ENCODE measurements at places on chromosomes 16 and 17.

DNA sequence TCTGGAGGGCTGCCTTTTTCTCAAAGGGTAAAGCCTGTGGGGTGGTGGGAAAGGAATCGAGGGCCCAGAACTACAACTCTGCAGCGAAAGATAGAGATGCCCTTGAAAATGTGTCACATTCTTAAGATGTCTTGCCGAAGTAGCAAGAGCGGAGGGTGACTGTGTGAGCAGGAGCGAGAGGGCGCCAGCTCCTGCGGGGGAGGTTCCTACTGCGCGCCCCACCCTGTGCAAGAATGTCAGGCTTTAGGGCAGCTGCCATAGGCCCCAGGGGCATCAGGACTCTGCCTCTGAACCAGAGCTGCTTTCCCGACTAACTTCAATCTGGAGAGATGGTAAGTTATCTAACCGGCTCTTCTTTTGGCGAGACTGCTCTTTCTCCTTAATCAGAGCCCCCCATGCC, 11.8 kb upstream of the ITGAE start:
- no peak for DNase-seq

- peak; percentile 81 for DNase-seq
Measured at GRCh38 chr16:2429034-2429770, at the start of gene CCNF. Gene CCNF, plus strand, starts transcription at chr16:2429447. Its CDS starts 35 bp downstream, at chr16:2429482.

- DNase-seq: no peak
Measured at GRCh38 chr17:65664266-65664665, 102.8 kb upstream of the AXIN2 start.

DNA sequence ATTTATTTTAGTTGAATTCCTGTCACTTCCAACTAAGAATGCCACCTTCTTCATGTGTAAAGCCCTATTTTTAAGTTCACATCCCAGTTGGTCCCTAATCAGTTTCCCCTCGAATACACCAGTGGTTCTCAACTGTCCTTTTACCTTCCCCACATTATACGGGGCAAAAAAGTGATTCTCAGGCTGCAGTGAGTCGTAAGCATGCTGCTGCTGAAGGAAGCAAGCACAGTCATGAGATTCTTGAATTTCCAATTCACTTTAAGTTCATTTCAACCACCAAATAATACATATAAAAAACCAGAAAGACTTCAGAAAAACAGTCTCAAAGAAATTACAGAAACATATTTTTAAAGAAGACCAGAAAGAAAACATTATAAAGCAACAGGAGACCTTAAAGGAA, 47.9 kb downstream of the UBE2G1 start:
- no peak for DNase-seq

DNA sequence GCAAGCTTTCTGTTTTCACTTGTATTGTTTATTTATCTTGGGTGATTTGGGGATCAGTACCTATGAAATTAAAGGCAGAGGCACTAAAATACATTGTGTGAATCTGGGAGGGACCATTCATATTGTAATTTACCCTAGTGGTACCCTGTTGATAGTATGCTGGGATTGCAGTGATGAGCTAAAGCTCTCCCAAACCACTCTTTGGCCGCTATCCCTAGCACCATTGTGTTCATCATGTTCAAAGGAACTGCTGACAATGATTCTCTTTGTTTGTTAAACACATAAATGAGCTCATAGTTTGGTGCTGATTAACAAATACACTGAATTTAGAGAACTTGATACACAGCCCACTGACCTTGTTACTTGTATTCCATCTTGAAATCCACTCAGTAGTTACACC, 1469.8 kb downstream of the CDH11 start:
- no peak for DNase-seq

DNA sequence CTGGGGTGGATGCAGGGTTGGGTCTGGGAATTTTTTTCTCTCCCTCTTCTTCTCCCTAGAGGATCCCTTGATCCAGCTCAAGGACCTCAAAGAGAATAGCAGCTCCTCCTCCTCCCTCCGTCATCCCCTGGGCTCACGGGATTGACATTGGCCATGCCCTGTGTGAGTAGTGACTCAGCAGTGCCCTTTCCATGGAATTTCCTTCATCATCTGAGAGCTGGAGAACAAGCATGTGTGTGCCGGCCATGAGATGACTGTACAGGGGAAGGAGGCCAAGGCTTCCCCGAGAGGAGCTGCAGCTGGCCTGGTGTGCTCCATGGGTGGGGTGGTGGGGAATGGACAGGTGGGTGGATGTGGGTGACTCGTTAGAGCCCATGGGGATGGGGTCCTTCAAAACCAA, 8.9 kb upstream of the WSCD1 start:
- DNase-seq: no peak

DNA sequence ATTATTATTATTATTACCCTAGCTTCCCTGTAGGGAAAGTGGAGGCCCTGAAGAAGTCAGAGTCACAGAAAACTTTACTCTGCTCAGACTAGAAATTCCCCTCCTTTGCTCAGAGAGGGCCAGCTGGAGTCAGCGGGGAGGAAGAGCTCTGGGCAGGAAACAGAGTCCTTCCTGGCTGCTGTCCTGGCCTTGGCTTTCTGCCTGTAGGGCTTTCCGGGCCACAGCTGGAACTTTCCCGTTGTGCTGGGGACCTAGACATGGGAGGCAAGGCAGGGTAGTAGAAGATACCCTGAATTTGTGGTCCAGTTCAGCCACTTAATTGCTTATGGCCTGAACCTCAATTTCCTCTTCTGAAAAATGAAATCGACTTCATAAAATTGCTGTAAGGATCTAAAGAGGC, 14.0 kb upstream of the CCL2 start:
- no peak for DNase-seq

DNA sequence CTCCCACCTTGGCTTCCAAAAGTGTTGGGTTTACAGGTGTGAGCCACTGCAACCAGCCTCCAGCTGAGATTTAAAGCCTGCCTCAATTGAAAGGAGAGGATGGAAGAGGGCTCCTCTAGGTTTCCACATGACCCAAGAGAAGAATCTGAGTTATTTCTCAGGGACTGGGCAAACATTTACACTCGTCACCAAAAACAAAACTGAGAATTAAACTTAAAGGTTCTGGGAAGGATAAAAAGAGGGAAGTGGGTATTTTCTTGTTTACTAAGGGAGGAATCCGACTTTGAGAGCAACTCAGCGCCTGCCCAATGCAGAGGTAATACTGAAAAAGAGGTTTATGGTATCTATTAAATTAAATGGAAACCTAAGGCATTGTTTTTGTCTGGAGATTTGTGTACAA, 13.3 kb downstream of the HOXB1 start:
- no peak for DNase-seq

DNA sequence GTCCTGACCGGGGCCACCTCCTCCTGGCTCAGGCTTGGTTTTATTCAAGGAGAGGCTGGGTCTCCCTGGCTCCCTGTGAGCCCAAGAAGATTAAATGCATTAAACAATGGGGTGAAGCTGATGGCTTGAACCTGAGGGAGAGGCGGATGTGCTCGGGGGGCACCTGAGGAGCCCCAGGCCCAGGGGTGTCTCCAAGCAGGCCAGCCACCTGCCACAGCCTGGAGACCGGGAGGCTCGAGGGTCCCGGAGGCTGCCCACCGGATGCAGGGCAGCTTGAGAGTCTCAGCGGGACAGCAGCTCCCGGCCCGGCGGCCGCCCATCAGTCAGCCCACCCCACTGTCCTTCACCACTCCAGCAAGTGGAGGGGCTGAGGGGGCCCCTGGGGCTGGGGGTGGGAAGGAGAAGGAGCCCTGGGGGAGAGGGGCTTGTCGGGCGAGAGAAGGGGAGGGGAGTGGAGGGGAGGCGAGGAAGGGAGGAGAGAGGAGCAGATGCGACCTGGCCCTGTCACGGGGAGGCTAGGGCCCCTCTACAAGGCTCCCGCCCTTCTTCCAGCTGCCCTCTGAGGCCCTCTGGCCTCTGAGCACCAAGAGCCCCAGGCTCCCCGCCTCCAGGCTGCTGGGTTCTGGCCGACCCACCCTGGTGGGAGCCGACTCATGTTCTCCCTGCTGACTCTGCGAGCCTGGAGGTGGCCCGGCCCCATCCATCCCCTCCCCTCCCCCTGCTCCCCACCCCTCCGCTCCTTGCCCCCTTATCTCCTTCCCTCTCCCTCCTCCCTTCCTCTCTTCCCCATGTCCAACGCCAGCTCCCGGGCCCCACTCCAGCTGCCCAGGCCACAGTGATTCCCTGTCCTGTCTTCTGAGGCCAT, 13.2 kb downstream of the CD7 start:
- no peak for DNase-seq

GRCh38 chr17:29179232-29180033, 765 bp downstream of the MYO18A start:
- DNase-seq: no peak

DNA sequence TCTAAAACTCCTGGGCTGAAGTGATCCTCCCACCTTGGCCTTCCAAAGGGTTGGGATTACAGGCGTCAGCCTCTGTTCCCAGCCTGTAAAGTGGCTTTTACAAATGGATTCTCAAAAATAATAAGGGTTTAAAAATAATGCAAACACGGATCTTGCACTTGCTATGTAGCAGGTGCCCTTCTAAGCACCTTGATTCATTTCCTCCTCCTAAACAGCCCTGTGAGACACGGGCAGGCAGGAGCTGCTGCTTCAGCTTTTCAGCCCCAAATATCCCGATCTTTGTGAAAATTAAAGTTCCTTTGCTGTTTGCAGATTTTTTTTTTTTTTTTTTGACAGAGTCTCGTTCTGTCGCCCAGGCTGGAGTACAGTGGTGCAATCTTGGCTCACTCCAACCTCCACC, 31.7 kb downstream of the NAGPA start:
- no peak for DNase-seq

DNA sequence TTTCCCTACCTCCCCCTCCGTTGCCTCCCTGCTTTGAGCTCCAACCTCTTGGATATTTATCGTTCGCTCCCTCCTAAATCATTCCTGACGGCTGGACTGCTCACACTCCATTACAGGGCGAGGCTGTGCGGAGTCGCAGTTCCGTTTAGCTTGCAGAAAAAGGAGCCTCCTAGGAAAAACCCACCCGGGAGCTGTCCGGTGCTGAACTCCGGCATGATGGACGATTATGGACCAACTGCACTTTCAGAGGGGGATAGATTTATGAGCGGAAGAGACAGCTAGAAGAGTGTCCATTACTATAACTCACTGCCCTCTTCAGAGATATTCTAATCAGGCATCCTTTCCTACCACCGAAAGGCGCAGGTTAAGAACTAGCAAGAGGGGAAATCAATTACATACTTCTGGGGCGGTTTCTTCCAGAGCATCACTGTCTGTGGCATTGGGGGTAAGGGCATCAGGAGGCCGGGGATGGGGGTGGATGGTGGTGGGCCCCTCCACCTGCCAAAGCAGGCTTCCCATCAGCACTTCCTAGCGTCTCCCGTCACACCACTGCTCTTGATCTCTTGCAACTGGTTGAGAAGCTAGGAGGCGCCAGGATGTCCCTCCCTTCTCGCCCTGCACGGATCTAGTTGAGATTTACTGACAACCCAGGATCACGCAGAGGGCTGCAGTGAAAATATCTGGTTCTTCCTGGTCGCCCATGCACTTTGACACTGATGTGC, 251.2 kb downstream of the ENGASE start:
- DNase-seq: no peak

DNA sequence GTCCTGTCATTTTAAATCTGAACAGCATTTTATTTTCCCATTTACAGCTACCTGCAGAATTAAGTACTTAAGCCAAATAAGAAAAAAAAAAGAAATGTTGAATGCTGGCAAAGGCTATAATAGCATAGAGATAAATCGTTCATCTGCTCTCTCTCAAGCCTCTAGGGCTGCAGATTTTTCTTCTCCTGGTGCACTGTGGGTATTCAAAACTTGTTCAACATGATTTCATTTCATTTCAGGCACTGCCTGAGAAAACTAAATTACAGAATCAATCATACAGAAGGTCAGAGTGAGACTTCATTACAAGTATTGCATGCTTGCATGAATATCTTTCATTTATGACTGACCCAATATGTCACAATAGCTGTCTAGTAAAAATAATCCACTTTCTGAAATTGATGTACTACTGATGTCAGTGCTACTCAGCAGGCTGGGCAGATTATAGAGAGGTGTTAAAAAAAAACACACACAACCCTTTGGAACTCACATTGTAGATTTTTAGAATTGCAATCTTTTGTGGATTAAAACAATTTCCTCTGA, 86.2 kb downstream of the TOX3 start:
- no peak for DNase-seq

DNA sequence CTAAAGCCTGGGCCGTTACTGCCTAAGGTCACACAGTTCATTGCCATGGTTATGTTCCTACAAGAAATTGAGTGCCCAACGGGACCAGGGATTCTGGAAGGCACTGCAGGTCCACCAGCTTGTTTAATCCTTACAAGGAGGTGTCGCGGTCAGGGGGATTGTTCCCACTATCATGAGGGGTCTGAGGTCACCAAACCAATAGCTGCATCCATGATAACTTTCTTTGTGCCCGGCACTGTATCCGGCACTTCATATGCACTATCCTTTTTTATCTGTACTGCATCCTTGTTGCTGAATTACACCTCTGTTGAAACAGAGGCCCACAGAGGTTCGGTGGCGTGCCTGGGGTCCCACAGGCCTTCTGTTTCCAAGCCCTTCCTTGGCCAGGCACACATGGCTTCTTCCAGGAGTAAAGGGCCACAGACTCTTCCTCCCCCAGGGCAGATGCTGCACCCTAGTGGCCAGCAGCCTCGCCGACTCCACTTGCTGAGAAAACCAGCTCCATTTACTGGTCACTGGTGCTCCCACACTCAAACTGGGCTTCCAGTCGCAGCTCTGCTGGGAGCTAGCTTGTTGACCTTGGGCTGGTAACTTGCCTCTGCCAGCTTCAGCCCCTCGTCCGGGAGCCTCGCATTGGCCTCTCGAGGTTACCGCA, 82.0 kb upstream of the PLCG2 start:
- no peak for DNase-seq

DNA sequence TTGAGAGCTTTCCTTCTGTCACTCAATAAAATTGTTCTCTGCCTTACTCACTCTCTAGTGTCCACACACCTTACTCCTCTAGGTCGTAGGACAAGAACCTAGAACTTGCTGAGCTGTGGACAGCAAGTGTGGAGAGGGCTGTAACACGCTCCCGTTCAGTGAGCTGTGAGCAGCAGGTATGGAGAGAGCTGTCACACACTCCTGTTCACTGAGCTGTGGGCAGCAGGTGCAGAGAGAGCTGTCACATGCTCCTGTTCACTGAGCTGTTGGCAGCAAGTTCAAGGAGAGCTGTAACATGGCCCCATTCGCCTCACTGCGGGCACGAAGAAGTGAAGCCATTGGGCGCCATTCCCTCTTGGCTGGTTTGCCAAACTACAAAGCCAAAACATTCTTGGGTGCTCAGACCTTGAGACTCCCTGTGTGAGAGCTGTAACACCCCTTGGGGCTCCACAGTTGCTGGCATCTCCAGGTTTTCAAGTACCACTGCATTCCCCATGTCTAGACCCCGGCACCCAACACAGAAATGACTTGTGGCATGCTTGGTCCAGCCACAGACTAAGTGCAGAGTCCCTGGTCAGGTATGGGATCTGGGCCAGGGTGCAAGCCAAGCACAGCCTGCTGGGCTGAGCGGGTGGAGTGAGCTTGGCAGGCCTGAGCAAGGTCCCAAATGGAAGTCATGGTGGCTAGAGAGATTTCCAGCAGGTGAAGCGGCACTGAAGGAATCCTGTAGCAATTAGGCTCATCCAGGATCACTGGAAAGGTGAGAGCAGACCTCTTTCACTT, 608.0 kb upstream of the CDH8 start:
- no peak for DNase-seq
